ENCODE measurements at places on chromosomes 6 and 20. TPM values are rescaled to one million over a fixed set of nuclear protein-coding genes. Genes with fewer than 3 reads are reported as not detected.

- peaks cover 33% of the 10 kb centered on the region for H3K4me1 ChIP-seq
- H3K27me3 ChIP-seq: no peaks in the 10 kb centered on the region
- DNase-seq: no peak
These were observed 467.5 kb downstream of the CDKAL1 start for GRCh38 chr6:21001736-21002135.

DNA sequence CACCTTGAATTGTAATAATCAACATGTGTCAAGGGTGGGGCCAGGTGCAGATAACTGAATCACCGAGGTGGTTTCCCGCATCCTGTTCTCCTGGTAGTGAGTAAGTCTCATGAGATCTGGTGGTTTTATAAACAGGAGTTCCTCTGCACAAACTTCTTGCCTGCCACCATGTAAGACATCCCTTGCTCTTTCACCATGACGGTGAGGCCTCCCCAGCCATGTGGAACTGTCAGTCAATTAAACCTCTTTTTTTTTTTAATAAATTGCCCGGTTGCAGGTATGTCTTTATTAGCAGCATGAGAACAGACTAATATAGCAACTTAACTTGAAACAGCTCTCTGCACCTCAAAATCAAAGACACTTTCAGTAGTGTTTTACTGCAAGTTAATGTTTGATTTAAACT, 121.6 kb downstream of the OGFRL1 start:
- peaks cover 18% of the 10 kb centered on the region for H3K4me1 ChIP-seq
- no peak for DNase-seq
- no peaks in the 10 kb centered on the region for H3K27me3 ChIP-seq
- no peak overlapping the region for H3K27ac ChIP-seq

Gene PLN
- total RNA-seq: 48.8 TPM

Gene RAB32
- 6.8 TPM for total RNA-seq

GRCh38 chr6:88730611-88731011, 232.8 kb downstream of the RNGTT start:
- H3K4me1 ChIP-seq: no peaks in the 10 kb centered on the region
- H3K27me3 ChIP-seq: no peaks in the 10 kb centered on the region
- H3K4me3 ChIP-seq: no peak overlapping the region
- H3K27ac ChIP-seq: no peak overlapping the region
- DNase-seq: no peak
- H3K36me3 ChIP-seq: no peaks in the 10 kb centered on the region
